ENCODE measurements at places on chromosomes 16 and 17. TPM values are rescaled to one million over a fixed set of nuclear protein-coding genes. Genes with fewer than 3 reads are reported as not detected.

DNA sequence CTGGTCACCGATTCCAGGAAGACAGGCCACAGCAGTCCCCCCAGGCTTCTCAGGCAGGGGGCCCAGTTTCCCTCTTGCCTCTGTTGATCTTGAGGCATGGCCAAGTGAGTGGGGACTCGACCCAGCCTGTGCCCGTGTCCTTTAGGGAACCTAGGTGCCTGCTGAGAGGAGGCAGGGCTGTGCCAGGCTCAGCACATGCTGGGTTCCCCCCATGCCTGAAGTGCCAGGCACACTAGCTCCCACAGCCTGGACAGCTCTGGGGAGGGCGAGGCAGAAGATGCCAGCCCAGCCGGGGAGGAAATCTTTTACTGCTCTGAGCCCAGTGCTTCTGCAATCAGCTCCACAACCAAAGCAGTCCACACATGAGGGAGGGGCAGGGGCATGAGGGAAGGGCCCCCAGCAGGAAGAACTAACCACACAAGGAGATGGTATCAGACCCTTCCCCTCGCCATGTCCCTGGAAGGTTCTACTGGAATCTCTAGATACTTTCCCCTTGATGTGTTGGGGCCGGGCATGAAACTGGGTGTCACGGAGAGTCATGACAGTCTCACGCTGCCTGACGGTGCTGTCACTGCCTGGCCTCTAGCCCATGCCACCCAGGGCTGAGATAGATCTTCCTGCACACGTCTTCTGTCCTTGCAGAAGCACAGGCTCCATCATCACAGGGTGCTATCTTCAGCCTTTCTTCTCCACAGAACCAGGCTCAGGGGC is 25.5 kb downstream of the MYO18A start:
- DNase-seq: no peak

GRCh38 chr17:40203131-40203530 is 16.0 kb upstream of the WIPF2 start:
- no peak for DNase-seq

The COX6A2 gene
- total RNA-seq: 1,697 TPM

DNA sequence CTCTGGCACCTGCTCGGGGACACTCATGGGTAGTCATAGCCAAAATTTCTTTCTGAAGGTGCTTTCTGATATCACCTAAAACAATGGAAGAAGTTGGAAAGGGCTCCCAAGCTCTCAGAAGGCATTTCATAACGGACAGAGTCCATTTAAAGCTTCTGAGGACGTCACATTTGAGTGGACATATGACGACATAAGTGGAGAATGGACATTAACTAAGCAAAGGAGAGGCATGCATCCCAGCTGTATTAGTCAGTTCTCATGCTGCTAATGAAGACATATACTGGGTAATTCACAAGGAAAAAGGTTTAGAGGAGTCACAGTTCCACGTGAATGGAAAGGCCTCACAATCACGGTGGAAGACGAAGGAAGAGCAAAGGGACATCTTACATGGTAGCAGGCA is 260.2 kb upstream of the DYNLRB2 start:
- no peak for DNase-seq

GRCh38 chr17:77382966-77383612 is 242.3 kb downstream of the SEC14L1 start:
- DNase-seq: no peak

The FOXF1 gene
- 0.38 TPM for total RNA-seq

The GPRC5B gene
- 53.4 TPM for total RNA-seq

DNA sequence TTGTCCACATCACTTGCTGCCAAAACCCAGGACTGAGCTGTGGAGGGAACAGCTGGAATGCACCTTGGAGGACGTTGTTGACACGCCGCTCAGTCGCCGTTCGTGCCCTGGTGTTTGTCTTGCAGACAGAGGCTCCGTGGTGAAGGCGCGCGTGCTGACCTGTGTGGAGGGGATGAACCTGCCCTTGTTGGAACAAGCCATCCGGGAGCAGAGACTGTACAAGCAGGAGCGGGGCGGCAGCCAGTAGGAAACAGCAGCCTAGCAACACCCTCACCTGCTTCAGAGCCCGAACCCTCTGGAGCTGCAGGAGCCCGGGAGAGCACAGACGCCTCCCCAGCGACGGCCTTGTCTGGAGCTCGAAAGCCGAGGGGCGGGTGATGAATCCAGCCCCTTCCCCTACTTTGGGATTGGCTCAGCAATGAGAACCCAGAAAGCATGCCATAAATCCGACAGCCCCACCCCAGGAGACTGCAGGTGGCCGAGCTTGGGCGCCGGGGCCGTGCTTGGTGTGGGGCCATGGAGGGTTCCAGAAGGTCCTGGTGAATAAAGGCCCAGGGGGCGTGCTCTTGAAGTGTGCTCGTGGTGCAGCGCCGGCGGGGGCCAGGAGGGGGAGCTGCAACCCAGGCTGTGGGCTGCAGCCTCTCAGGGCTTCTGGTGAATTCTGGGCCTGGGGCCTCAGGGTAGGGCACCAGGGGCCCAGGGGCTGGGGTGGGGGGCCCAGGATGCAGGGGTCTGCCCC is 470 bp upstream of the CDK3 start:
- no peak for DNase-seq

DNA sequence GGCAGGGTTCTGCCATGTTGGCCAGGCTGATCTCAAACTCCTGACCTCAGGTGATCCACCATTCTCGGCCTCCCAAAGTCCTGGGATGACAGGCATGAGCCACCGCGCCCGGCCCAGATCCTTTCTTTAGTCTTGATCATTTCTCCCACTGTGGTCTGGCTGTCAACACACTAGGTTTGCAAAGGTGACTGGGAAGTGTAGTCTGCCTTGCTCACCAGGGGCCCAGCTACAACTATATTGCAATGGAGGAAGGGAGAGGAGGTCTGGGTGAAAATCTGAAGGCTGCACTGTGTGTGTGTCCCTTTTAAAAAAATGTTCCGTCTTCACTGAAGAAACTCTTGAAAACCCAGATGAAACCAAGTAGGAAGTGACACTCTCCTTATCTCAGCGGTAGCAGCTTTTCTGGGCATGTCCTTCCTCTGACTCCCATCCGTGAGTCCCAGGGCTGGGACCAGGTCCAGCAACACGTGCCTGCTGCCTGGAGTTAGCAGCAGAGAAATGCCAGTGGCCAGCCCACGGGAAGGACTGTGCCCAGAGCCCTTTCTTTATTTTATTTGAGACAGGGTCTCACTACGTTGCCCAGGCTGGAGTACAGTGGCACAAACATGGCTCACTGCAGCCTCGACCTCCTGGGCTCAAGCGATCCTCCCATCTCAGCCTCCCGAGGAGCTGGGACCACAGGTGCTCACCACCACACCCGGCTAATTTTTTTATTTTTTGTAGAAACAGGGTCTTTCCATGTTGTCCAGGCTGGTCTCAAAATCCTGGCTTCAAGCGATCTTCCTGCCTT is 17.8 kb upstream of the KIF19 start:
- peak; percentile 66 for DNase-seq

- no peak for DNase-seq
These were observed 21.3 kb upstream of the SALL1 start for GRCh38 chr16:51172368-51172767.

DNA sequence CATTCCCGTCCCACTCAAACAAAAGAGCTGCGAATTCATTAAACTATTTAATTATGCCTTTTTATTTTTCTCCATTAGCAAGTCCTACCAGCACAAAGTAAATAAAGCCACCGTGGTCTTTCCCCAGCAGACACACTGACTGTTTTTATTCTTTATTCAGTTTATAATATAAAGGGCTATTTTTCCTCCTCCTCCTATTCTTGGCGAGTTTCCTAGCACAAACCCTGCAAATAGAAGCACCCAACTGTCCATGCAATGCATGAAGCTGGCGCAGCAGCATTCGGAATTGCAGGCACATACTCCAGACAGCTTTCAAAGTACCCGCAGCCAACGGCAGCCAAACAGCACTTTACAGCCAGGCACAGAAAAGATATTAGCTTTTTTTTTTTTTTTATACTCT is 583.4 kb upstream of the PSMD7 start:
- no peak for DNase-seq

- DNase-seq: no peak
These were observed 578.1 kb downstream of the KCNJ18 start for GRCh38 chr17:22270381-22270780.

- no peak for DNase-seq
These were observed 7.6 kb downstream of the CYTH1 start for GRCh38 chr17:78774453-78774852.

The UMOD gene
- not detected for total RNA-seq

GRCh38 chr17:1035546-1036170 is 38.7 kb downstream of the TIMM22 start:
- no peak for DNase-seq
